ENCODE measurements at places on chromosomes 4 and X.

GRCh38 chr4:8857766-8858700, 13.6 kb downstream of the HMX1 start:
- H3K4me1 ChIP-seq = peaks cover 32% of the 10 kb centered on the region
- no peak overlapping the region for H3K27ac ChIP-seq
- H3K27me3 ChIP-seq = peaks cover 99% of the 10 kb centered on the region
- DNase-seq = no peak

DNA sequence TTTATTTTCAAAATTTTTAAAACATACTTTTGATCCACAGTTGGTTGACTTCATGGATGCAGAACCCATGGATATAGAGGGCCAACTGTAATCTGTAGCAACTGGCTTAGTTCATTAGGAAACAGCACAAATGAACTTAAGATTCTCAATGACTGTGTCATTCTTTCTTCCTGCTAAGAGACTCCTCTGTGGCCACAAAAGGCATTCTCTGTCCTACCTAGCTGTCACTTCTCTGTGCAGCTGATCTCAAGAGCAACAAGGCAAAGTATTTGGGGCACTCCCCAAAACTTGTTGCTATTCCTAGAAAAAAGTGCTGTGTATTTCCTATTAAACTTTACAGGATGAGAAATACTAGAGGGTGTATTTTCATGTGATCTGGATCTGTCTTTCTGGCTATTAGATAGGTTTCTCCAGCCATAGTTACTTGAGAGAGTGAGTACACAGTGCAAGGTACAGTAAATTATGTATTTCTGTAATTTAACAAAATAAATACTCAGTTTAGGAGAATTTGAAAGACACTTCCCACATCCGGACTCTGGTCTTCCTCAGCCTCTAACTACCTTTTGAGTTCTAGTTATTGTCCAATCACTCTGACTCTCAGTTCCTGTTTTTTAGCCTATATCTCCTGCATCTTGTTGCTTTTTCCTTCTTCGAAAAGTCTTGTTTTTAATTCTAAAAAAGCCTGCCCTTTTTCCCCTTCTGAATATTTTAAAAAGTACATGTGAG, 21.8 kb downstream of the TLR2 start:
- no peak overlapping the region for H3K4me3 ChIP-seq
- H3K27ac ChIP-seq = no peak overlapping the region
- no peaks in the 10 kb centered on the region for H3K4me1 ChIP-seq

- no peak overlapping the region for H3K27ac ChIP-seq
- no peak overlapping the region for H3K4me3 ChIP-seq
- DNase-seq = no peak
- no peaks in the 10 kb centered on the region for H3K27me3 ChIP-seq
These were observed 306.1 kb downstream of the PCDH18 start for GRCh38 chr4:137226221-137226620.

- H3K4me3 ChIP-seq = no peak overlapping the region
- DNase-seq = no peak
- no peak overlapping the region for H3K27ac ChIP-seq
- H3K27me3 ChIP-seq = no peaks in the 10 kb centered on the region
- no peaks in the 10 kb centered on the region for H3K4me1 ChIP-seq
- H3K36me3 ChIP-seq = no peaks in the 10 kb centered on the region
These were observed 31.8 kb upstream of the UGT2A1 start for GRCh38 chr4:69684804-69685203.

DNA sequence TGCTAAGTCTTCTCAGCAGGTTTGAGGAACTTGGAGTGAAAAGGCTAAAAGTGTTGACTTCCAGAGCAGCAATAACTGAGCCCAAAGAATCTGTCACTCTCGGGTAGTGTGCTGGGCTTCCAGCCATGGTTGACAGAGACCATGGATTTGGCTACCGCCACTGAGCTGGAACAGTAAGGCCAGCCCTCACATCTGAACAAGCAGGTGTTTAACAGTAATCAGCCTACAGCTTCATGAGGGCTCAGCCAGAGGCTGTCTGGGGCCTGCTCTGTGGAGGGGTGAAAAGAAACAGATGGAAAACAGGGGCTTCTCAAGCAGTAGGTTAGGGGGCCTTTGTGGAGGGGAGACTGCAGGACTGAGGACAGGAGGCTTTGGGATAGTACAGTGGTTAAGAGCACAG, 14.9 kb downstream of the RASL11B start:
- no peaks in the 10 kb centered on the region for H3K27me3 ChIP-seq
- no peaks in the 10 kb centered on the region for H3K36me3 ChIP-seq
- H3K27ac ChIP-seq = no peak overlapping the region
- no peaks in the 10 kb centered on the region for H3K4me1 ChIP-seq
- no peak overlapping the region for H3K4me3 ChIP-seq
- no peak for DNase-seq

DNA sequence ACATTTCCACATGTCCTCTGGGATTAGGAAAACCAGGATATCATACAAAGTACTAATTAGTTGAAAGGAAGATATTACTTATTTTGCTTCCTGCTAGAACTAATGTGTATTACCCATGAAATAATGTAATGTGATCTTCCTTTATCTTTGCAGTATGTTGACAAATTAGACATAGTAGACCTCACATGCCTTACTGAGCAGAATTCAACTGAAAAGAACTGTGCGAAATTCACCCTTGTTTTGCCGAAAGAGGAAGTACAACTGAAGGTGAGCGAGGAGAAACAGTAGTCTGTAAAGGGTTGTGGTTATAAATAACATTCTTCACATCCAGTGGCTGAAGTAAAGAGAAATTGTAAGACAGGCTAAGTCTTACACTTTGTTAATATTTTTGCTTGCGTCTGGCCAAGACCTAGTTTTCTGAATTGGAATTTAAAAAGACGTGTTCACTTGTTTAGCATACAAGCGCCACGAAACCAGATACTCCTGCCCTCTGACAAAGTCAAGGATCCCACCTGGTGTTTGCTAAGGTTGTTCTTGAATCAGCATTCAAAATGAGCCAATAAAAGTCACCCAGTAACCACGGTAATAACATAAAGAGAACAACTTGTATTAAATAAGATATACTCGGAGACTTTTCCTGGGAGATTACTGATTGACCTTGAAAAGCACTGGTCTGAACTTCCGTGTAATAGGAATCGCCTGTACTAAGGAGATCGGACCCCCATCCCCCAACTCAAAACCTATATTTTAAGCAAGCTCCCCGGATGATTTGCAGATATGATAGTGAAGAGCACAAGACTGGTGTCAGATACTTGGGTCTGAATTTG, 16.9 kb downstream of the STAP1 start:
- no peak for DNase-seq
- H3K36me3 ChIP-seq = no peaks in the 10 kb centered on the region
- H3K4me1 ChIP-seq = no peaks in the 10 kb centered on the region
- H3K27me3 ChIP-seq = no peaks in the 10 kb centered on the region

GRCh38 chr4:127574643-127575042, 58.1 kb upstream of the INTU start:
- no peaks in the 10 kb centered on the region for H3K27me3 ChIP-seq
- H3K4me1 ChIP-seq = no peaks in the 10 kb centered on the region
- H3K27ac ChIP-seq = no peak overlapping the region
- H3K36me3 ChIP-seq = no peaks in the 10 kb centered on the region
- no peak overlapping the region for H3K4me3 ChIP-seq
- DNase-seq = no peak

DNA sequence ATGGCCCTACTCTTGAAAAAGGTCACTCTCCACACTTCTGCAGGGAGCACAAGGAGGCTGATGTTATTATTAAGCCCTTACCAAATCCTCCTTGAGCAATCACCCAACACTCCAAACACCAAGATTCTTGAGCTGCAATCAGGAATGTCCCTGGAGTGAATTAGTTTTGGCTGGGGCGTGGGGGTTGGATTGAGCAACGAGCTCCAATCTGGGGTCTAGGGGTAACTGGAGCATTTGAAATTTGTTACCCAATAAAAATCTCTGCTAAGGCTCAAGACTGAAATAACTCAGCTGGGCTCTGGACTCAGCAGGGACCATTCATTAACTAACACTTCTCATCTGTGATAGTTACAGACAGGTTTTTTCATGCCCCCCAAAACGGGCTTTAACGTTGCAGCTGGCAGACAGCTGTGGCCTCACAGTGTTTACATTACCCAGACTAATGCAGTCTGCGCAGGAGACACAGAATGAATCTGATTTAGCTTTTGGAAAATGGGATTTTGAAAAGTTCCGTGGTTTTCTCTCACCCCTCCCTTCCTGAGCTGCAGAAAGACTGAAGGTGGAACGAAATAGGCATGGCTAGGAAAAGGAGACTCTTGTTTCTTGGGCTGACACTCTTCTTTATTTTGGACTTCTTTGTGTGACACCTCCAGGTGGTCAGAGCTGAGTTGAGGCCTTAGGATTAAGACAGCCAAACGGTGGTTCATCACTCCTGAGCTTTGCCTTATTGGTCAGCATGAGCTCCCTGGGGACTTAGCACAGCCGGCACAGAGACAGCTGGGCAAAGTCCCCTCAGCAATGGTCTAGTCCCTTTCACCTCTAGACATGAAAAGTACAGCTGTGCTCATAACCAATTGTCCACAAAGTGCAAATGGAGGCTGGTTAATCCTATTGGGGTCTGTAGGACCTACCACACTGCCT, 26.6 kb downstream of the PLAC1 start:
- no peaks in the 10 kb centered on the region for H3K27me3 ChIP-seq
- H3K36me3 ChIP-seq = no peaks in the 10 kb centered on the region
- no peak overlapping the region for H3K27ac ChIP-seq
- H3K4me3 ChIP-seq = no peak overlapping the region
- DNase-seq = peak; percentile 22
- peaks cover 9% of the 10 kb centered on the region for H3K4me1 ChIP-seq

DNA sequence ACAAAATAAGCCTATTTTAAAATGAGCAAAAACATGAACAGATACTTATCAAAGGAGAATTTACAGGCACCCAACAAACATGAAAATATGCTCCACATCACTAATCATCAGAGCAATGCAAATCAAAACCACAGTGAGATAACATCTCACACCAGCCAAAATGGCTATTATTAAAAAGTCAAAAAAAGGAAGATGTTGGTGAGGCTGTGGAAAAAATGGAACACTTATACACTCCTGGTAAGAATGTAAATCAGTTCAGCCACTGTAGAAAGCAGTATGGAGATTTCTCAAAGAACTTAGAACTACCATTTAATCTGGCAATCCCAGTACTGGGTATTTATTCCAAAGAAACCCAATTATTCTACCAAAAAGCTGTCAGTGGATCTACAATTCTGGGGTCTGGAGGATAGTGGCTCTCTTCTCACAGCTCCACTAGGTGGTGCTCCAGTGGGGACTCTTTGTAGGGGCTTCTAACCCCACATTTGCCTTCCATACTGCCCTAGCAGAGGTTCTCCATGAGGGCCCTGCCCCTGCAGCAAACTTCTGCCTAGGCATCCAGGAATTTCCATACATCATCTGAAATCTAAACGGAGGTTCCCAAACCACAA, 9.1 kb upstream of the ZNF732 start:
- no peak overlapping the region for H3K27ac ChIP-seq
- H3K4me1 ChIP-seq = no peaks in the 10 kb centered on the region
- no peaks in the 10 kb centered on the region for H3K27me3 ChIP-seq
- H3K4me3 ChIP-seq = no peak overlapping the region
- DNase-seq = no peak
- no peaks in the 10 kb centered on the region for H3K36me3 ChIP-seq

GRCh38 chr4:146269228-146269653, 54.9 kb downstream of the REELD1 start:
- no peak overlapping the region for H3K4me3 ChIP-seq
- no peaks in the 10 kb centered on the region for H3K36me3 ChIP-seq
- no peaks in the 10 kb centered on the region for H3K4me1 ChIP-seq
- DNase-seq = no peak
- no peak overlapping the region for H3K27ac ChIP-seq

DNA sequence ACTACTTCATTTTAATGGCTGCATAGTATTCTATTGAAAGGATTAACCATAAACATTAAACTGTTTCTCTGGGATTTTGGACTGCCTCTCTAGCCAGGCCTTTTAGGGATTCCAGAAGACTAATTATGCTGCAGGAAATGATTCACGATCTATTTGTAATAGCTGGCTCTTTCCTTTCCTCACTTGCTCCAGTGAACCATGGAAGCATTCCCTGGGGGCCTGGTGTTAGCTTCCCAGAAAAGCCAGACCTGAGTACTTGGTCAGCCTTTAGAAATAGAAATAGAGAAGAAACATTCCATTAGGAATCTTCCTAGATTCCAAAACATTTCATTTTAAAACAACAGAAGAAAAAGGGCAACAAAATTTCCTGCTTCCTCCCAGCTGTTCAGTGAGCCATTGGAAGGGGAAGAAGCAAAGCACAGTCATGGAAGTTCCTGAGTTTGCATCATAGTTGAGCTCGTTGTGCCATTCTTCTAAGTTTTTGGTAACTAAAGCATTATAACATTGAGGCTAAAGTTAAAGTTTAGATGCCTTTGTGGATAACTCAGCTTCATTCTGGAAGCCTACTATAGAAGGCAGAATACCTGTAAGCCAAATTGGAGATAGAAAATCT, 83.5 kb downstream of the NPNT start:
- H3K27me3 ChIP-seq = no peaks in the 10 kb centered on the region
- no peak overlapping the region for H3K4me3 ChIP-seq
- no peaks in the 10 kb centered on the region for H3K36me3 ChIP-seq
- H3K27ac ChIP-seq = peak overlapping the region; percentile 56

DNA sequence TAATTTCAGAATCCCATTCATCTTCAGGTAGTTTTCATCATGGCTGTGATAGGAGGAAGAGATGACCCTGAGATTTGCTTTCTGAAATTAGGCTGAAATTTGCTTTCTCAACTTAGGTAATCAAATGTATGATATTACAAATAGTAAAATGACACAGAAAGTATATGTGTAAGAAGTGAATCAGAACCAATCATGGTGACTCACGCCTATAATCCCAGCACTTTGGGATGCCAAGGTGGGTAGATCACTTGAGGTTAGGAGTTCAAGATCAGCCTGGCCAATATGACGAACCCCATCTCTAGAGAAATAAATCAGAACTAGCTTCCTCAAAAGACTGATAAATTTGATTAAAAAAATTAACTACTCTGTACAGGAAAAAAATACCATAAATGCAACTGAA, 555.4 kb downstream of the STPG2 start:
- H3K36me3 ChIP-seq = no peaks in the 10 kb centered on the region
- no peak overlapping the region for H3K27ac ChIP-seq
- H3K4me1 ChIP-seq = no peaks in the 10 kb centered on the region
- DNase-seq = no peak
- no peaks in the 10 kb centered on the region for H3K27me3 ChIP-seq

DNA sequence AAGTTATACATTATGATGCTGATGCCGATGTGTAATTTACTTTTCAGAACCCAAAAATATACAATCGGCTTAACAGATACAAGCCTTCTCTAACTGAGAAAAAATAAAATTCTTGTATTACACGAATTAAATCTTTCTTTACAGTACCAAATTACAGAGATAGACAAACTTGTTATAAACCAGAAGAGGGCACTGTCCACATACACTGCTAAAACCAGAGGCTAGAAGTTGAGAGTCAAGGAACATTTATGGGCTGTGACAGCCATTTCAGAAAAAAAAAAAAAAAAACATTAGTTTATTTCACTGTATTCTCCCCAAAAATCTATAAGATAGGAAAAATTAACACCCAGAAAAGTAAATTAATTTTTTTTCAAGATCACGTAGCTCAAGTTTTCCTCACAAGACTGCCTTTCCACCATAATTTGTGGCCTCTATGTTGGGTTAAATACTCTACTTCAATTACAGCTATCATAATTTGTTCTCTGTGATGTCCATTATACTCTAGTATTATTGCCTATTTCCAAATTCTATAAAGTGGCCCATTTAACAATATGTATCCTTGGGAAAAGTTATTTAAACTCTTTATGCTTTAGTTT, 12.0 kb downstream of the EREG start:
- H3K4me3 ChIP-seq = no peak overlapping the region
- H3K27ac ChIP-seq = no peak overlapping the region
- no peak for DNase-seq
- H3K27me3 ChIP-seq = no peaks in the 10 kb centered on the region
